Brain (organoid and tissue), 16 donors: ENCODE measurements at places on chromosomes 3 and 15. TPM values are rescaled to one million over a fixed set of nuclear protein-coding genes. Genes with fewer than 3 reads are reported as not detected.

The FAM81A gene
- 10.4 TPM for polyA plus RNA-seq

The PLA1A gene
- polyA plus RNA-seq = 2.4 TPM

The CYFIP1 gene
- 41.4 TPM for polyA plus RNA-seq

The GOLGA6A gene
- not detected for polyA plus RNA-seq

The PSTPIP1 gene
- 2.4 TPM for polyA plus RNA-seq

The P3H2 gene
- 1.0 TPM for polyA plus RNA-seq

The UQCC5 gene
- polyA plus RNA-seq = 30.1 TPM

The ZNF35 gene
- polyA plus RNA-seq = 9.4 TPM

The SNRPN gene
- polyA plus RNA-seq = 472 TPM

GRCh38 chr3:35785234-35785888, 146.0 kb downstream of the ARPP21 start:
- DNase-seq = peak; percentile 92

GRCh38 chr3:171488479-171488878, 28.3 kb upstream of the TNIK start:
- no peak for DNase-seq

DNA sequence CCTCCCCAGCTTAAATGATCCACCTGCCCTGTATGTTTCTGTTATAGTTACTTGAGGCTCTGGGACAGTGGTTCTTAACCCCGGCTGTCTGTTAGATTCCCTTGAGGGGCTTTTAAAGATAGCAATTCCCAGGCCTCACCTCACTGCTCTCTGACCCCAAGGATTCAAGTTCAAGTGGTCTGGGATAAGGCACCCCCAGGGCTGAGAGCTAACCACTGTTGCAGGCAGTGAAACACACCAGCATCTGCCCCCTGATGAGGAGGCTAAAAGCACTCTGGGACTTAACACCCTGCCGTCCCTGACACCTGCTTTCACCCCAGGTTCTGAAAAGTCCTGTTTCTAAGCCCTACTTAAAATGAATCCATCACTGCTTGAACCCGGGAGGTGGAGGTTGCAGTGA, 103.7 kb downstream of the LRRK1 start:
- no peak for DNase-seq

DNA sequence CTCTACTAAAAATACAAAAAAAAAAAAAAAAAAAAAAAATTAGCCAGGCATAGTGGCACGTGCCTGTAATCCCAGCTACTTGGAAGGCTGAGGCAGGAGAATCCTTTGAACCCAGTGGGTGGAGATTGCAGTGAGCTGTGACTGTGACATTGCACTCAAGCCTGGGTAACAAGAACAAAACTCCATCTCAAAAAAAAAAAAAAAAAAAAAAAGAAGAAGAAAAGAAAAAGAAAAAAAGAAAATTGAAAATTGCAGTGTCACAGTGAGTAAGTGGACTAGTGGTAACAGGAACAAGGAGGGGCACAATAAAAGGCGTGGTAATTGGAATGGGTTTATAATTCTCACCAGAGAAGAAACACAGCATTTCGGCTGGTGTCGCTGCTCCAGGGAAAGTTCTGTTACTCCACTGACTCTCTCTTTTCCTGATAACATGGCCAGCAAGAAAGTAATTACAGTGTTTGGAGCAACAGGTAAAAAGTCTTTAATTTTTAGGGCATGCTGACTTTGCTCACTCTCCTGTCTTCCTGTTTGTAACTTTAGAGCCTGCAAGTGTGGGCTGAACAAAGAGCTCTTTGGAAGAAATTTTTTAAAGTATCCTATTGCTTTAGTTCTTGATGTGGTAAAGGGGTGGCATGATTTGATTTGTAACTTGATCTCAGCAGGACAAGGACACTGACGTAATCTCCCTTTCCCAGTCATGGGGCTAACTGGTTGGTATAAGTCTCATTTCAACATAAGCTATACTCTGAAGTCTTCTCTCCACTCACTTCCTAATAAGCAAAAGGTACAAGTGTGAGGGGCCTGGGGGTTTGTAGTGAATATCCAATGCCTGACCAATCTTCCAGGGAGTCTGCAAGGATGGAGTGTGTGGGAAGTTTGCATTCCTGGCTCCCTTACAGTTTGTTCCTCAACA, 22.1 kb upstream of the TRA2B start:
- no peak for DNase-seq

DNA sequence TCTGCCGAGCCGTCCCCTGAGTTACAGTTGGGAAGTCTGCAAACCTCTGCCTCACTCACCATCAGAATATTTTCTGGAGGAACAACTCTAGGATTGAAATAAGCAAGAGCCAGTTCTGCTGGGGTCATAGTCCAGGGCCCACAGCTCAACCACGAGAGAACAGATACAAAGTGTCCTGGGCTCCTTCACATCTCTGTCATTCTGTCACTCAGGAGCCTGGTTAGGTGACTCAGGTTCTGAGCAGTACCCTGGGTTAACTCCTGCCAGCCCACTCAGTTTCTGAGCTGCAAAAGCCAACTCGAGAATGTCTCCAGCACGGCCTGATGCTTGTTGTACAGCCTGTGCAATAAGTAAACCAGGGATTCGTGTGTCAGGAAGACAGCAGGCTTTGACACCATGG, 155.7 kb downstream of the SLCO3A1 start:
- DNase-seq = no peak
